Stimulated activated CD4-positive, alpha-beta T cell treated with anti-CD3 and anti-CD28 coated beads, Interleukin-4, amount 100 ng/mL, for 4 hours (primary cell): ENCODE measurements at places on chromosomes 5 and 9.
A peak's percentile ranks its signal among the peaks of the same experiment; 100 is the strongest.

GRCh38 chr5:167565189-167565954 is 726.1 kb upstream of the WWC1 start:
- no peak for DNase-seq

- peak; percentile 80 for DNase-seq
Observed at GRCh38 chr5:111223787-111224560, at the start of gene CAMK4. TSS of gene CAMK4 (plus strand) at chr5:111224384. CDS start at chr5:111224484, 100 bp downstream.

DNA sequence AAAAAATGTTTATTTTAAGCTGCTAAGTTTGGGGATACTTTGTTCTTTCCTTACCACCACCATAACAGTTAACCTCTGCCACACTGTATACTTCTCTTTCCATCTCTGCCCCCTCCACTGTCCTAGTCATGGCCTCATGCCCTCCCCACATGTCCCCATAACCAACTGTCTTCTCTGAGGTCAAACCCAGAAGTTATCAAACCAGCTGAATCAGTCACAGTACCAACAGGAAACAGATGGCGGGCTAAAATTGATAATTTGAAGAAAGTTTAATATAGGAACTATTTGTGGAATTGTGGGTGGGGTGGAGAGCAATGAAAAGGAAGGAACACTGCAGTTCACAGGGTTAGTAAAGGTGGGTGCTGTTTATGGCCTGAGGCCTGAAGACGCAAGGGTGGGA is 5.7 kb upstream of the DCTN4 start:
- no peak for DNase-seq

DNA sequence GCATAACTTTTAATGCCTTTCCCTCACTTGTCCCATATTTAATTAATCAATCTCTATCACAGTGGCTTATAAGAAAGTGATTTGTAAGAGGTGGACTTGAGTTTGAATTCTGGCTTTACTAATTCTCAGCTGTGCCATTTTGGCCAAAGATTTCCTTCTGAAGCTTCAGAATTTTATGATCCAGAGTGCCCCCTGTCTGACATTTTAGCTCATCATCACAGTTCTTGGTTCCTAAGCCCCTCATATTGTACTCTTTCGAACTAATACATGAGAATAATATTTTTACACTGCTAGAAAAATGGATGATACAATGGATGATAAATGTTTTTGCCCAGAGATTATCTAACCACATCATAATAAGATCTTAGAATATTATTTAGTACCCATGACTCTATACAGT is 1014.1 kb downstream of the PTPRD start:
- DNase-seq, result no peak

DNA sequence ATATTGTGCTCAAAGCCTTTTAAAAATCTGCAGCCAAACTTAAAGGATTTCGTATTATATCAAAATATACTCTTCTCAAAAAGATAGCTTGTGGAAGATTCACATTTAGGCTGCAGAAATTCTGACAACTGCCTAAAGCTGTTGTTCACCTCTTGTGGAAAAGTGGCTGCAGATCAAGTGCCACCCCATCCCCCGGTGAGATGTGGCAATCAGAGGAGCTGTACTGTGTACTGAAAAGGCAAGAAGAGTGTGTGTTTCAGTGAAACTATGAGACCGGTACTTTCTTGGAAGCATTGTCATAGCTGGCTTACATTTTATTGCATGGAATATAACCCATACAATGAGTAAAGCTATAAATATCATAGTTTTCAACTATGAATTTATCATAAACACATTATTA is 64.3 kb downstream of the CDH18 start:
- DNase-seq, result no peak

GRCh38 chr5:31825518-31826068 is 186.7 kb downstream of the PDZD2 start:
- peak; percentile 34 for DNase-seq

DNA sequence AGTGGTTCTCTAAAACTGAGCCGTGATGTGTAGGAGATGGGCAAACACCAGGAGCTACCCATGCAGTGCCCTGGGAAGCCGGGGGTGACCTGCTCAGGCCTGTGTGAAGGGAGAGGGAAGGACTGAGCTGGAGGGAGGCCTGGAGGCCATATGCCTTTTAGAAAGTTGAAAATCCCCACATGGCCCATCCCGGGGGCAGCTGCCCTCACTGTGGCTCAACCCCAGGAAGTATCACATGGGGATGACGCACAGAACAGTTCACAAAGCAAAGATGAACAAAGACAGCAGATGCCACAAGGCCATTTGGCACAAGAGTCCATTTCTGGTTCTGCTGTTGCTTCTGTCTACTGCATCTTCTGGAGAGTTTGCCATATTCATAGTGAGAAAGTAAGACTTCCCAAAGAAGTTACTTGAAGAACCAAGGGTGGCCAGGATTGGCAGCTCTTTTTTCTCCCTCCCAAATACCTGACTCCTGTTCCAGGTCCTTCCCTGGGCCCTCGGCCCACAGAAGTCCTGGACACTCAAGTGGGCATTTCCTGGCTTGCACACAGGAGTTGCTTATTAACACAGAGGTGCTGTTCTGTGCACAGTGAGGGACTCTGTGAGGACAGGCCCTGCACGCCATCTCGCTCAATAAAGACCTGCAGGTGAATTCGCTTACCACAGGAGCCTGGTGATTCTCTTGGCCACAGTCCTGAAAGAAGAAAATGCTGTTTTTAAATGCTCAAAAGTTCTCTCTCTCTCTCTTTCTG is 25.1 kb downstream of the ACSL6 start:
- no peak for DNase-seq

- DNase-seq, result no peak
Observed at GRCh38 chr9:80074439-80074838, 502.7 kb downstream of the TLE4 start.

- no peak for DNase-seq
Observed at GRCh38 chr5:168086104-168086610, 205.3 kb upstream of the WWC1 start.

- DNase-seq, result no peak
Observed at GRCh38 chr5:147240266-147240985, 5.6 kb downstream of the STK32A start.

- DNase-seq, result no peak
Observed at GRCh38 chr9:83434254-83434653, 103.9 kb downstream of the FRMD3 start.

- DNase-seq, result no peak
Observed at GRCh38 chr5:106610041-106610440, 1060.7 kb downstream of the EFNA5 start.

DNA sequence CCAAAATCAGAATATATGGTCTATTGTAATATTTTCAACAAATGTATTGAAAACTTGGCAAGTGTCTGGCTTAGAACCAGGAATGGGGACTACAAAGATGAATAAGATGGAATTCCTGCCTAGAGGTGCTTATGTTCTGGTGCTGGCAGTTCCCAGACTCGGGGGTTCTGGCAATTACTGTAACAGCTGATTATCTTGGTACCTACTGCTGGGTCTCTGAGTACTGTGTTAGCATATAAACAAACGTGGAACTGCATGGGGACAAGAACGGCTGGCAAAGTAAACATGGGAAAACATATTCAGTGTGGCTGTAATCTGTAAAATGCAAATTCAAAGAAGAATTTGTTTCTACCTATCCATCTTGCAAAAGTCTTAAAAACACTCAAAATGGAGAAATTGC is 89.9 kb downstream of the SLC24A2 start:
- DNase-seq, result no peak

DNA sequence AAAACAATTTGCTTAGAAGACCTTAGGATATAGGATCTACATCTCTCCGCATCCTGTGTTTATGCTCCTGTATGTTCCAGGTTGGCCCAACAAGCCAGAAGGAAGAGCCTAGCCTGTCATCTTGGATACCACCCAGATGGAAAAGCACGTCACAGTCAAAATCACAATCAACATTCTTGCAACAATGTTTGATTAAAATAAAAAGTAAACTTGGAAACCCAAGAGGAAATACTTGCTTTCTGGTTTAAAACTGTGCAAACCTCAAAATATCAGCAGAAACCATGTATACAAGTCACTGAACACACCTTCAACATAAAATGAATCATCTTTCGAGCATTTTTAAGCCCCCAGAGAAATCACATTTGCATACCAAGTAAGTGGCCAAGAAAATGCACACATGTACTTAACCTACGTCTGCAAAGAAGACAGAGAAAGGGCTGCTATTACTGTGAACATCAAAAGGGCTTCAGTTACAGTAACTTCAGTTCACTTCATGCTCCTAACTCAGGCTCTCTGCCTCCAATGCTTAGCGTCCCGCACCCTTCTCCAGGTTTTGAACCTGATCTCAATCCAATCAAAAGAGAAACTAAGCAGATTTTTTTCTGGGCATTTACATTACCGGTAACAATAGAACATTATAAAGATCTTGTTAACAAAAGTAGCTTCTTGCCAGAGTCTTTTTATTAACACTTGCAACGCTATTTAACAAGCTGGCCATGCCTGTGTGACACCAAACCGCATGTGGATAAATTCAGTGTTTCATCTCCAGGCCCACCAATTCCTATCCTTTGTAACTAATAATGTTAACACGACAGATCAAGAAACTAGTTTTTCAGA is 1.3 kb downstream of the ENC1 start:
- no peak for DNase-seq

DNA sequence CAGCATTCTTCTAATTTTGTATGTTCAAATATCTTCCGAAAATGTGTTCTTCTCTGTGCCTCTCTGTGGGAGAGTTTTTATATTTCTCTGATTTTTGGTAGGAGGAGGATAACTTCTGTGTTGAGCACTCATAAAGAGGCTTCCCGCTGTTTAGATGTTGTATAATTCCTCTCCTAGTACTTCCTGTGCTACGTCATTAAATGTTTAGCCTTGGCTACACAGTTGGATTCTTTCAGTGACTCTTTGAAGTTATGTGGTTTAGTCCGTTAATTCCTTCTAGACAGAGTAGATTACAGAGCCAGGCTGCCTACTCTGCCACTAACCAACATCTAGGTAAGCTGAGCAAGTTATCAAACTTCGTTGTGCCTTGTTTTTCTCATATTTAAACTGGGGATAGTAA is 302.6 kb downstream of the OSTF1 start:
- no peak for DNase-seq

- no peak for DNase-seq
Observed at GRCh38 chr5:140042393-140042642, 781 bp downstream of the NRG2 start.

GRCh38 chr5:172117977-172118701 is 69.9 kb downstream of the STK10 start:
- no peak for DNase-seq

GRCh38 chr9:78863531-78863930 is 566.6 kb downstream of the PSAT1 start:
- DNase-seq, result no peak

GRCh38 chr5:44935871-44936270 is 127.1 kb downstream of the MRPS30 start:
- DNase-seq, result no peak
